ENCODE measurements at places on chromosomes 1 and 21.

DNA sequence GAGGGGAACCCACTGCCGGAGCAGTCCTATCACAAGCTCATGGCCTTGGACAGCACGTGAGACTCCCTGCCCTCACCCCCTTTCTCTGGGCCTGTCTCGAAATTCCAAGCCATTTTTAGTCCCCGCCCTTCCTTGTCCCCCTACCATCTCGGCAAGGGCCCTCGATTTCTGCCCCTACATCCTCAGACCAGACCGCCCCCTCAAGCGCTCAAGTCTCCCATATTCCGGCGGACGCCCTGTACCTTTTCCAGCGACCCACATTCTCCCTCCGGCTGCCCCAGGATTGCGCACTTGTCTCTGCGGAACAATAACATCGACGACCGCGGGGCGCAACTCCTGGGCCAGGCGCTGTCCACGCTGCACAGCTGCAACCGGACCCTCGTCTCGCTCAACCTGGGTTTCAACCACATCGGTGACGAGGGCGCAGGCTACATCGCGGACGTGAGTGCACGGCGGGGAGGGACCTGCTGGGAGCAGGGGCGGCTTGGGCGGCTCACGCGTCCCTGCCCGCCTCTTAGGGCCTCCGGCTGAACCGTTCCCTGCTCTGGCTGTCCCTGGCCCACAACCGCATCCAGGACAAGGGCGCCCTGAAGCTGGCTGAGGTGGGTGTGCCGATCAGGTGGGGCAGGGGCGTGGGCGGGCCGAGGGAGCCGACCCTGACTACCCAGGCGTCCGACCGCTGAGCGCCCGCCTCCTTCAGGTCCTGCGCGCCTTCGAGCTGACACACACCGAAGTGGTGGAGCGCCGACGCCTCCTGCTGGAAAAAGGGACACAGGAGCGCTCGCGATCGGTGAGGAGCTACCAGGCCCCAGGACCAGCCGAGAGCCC, 7.0 kb downstream of the LRRC71 start:
- DNase-seq = peak; percentile 57

GRCh38 chr1:238658763-238659162, 727.6 kb upstream of the CHRM3 start:
- DNase-seq = no peak

GRCh38 chr1:165738794-165739193, 29.9 kb downstream of the TMCO1 start:
- no peak for DNase-seq

DNA sequence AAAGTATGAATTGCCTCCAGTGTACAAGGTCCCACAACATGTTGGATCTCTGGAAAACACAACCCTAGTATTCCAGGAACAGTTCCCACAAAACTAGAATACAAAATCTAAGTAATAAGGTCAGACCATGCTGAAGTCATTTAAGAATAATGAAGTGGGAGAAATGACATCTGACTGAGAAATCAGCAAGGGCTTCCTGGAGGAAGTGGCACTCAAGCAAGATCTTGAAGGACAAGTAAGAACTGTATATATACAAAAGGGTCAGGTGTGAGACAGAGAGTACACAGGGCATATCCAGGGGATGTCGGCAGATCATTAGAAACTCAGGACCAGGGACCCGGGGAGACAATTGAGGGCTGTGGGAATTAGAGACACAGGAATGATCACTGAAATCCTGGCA, 18.7 kb downstream of the MIS18A start:
- no peak for DNase-seq

DNA sequence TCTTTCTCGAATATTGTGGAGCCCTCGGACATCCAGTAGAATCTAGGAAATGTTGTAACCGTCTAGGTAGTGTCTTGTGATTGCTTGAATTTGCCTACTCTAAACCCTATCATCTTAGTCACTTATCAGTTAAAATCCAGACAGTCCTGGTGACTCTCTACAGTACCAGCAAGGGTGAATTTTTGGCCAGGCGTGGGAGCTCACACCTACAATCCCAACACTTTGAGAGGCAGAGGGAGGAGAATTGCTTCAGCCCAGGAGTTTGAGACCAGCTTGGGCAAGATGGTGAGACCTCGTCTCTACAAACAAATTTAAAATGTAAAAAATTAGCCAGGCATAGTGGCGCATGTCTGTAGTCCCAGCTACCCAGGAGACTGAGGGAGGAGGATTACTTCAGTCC, 230.9 kb downstream of the CHRM3 start:
- no peak for DNase-seq

GRCh38 chr1:156704166-156704711, 1.1 kb downstream of the CRABP2 start:
- no peak for DNase-seq

DNA sequence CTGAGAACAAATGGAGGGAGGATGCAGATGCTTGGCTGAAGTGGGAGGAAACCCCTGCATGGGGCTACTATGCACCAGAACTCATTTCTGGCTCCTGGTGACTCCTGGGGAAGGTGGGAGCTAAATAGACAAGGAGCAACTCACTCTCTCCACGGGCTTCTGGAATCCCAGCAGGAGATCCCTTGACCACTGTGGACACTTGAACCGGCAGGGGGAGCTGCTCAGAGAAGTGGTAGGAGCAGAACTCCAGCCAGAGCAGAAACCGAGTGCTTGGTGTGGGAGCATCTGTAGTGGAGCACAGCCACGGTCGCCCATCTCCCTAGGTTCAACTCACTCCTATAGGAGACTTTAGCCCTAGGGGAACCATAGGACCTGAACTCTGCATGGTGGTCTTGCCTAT, 205.6 kb upstream of the GJB5 start:
- no peak for DNase-seq

DNA sequence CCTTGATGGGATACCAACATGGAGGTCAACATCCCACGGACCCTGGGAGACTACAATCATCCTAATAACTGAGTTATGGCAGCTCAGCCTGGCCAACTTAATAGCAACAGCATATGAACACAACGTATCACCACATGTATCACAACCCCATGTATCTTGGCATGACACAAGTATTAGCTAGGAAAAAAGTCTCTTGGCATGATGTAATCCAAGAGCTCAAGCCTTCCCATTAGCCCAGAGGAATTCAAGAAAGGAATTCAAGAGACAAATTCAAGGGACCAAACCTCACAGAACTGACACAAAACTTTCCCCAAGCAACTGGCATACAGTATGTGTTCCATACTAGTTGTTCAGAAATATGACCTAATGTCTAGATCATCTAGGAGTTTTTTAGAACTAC, 100.9 kb upstream of the HMGB4 start:
- DNase-seq = no peak

- DNase-seq = no peak
Measured at GRCh38 chr1:202018468-202019234, 8.3 kb downstream of the ELF3 start.

DNA sequence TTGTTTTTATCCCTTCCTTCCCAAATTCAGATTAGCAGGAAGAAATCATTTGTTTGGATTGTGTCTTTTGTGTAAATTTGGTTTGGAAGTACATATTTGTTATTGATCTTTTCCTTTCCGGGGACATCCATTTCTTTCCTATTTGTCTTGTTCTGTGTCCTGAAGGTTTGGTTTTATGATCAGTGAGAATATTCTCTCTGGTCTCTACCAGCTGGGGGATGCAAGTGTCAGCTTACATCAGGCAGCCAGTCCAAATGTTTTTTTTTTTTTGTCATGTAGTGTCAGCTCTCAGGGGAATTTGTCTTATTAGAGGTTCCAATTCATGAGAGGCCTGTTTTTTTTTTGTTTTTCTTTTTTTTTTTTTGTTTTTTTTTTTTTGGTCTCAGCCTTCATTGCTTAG, 479.2 kb upstream of the LRRC7 start:
- no peak for DNase-seq

GRCh38 chr1:219099307-219099706, 74.4 kb upstream of the LYPLAL1 start:
- no peak for DNase-seq

DNA sequence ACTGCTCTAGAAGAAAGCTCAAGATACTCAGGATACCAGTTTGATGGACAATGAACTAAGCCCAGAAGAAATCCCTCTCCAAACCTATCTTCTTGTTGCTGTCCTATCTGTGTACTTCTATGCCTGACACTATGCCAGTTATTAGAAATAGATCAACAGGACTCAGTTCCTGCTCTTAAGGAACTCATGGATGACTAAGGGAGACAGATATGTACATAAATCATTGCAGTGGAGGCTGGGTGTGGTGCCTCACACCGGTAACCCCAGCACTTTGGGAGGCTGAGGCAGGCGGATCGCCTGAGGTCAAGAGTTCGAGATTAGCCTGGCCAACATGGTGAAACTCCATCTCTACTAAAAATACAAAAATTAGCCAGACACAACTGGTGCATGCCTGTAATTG, 42.4 kb upstream of the AK4 start:
- no peak for DNase-seq

GRCh38 chr1:238029126-238029525, 138.4 kb upstream of the ZP4 start:
- DNase-seq = no peak

GRCh38 chr1:7558041-7558461, 213.0 kb upstream of the VAMP3 start:
- DNase-seq = no peak

GRCh38 chr1:36722871-36723270, 240.2 kb upstream of the CSF3R start:
- no peak for DNase-seq
